Cardiac muscle cell (in vitro differentiated cells and primary cell): ENCODE measurements at places on chromosomes 12 and 14. TPM values are rescaled to one million over a fixed set of nuclear protein-coding genes. Genes with fewer than 3 reads are reported as not detected.

TMEM179 gene
- total RNA-seq = 3.6 and 6.9 TPM in 2 replicates

CLEC4A gene
- total RNA-seq = 1.8 TPM in 1 of 2 replicates, not detected in the other

IFNG-AS1 gene
- total RNA-seq = 0.07 TPM in 1 of 2 replicates, not detected in the other

KRT85 gene
- 0.12 TPM in 1 of 2 replicates, not detected in the other for total RNA-seq

EML1 gene
- 16.6 and 28.0 TPM in 2 replicates for total RNA-seq

LIN7A gene
- 5.9 and 10.3 TPM in 2 replicates for total RNA-seq

C12orf50 gene
- total RNA-seq = not detected in 2 replicates

ACIN1 gene
- 95.1 and 151 TPM in 2 replicates for total RNA-seq

GALNT6 gene
- 5.4 and 8.0 TPM in 2 replicates for total RNA-seq

CPNE6 gene
- total RNA-seq = 0.12 TPM in 1 of 2 replicates, not detected in the other

MAP1LC3B2 gene
- 2.3 and 2.4 TPM in 2 replicates for total RNA-seq

CCDC184 gene
- total RNA-seq = 0.45 and 1.7 TPM in 2 replicates

SLC10A1 gene
- total RNA-seq = not detected in 2 replicates

LTBP2 gene
- 4.4 and 5.4 TPM in 2 replicates for total RNA-seq

PRR13 gene
- 42.9 and 48.3 TPM in 2 replicates for total RNA-seq

- no peak for DNase-seq
Measured at GRCh38 chr14:34046799-34047520, 96.1 kb upstream of the EGLN3 start.

GRCh38 chr12:39074063-39074462 is 168.7 kb upstream of the CPNE8 start:
- DNase-seq = no peak

DNA sequence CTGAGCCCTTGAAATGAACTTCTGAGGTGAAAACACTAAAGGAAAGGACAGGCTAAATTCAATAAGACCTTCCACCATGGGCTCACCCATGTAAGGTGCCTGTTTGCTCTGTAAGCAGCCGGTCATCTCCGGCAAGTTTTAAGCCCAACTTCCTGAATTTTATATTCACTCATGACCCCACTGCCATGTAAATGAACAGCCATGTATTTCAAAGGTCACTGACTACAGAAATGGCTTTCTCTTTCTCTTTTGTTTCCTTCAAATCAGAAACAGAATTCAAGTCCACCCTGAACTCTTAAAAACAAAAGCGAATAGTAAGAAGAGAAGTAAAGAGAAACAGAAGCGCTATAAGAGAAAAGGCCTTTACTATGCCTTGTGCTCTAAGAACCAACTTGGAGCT is 61.7 kb upstream of the OVCH1 start:
- no peak for DNase-seq

DNA sequence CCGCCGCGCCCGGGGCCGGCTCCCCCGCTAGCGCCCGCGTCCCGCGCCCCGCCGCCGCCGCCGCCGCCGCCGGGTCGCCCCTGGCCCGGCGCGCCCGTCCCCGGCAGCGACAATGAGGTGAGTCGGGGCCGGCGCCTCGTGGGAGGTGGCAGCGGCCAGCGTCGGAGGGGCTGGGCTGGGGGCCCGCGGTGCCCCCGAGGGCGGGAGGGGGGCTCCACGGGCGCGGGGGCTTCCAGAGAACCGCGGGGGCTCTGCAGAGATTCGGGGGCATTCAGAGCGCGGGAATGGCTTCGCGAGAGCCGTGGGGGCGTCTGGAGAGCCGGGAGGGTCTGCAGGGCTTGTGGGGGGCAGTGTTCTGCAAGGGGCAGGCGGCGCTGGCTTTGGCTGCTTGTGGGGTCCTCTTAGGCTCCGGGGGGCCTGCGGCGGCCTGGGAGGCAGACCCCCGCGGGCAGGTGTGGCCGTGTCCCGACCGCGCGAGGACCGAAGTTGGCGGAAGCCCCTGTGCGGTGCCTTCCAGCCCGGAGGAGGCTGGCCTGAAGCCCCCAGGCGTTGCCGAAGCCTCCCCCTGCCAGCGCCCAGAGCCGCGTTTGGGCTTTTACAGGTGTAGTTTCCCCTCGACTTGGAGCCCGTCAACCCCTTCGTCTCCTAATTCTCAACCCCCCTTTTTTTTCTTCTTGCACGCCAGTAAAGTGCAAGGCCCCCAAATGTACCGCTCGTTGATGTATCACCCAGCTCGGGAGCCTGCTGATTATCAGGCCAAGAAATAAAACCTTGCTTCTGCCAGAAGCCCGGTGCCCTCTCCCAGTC is 93.1 kb upstream of the EVL start:
- DNase-seq = peak; percentile 14

GRCh38 chr12:6425590-6426531 is 18.9 kb upstream of the CD27 start:
- no peak for DNase-seq

DNA sequence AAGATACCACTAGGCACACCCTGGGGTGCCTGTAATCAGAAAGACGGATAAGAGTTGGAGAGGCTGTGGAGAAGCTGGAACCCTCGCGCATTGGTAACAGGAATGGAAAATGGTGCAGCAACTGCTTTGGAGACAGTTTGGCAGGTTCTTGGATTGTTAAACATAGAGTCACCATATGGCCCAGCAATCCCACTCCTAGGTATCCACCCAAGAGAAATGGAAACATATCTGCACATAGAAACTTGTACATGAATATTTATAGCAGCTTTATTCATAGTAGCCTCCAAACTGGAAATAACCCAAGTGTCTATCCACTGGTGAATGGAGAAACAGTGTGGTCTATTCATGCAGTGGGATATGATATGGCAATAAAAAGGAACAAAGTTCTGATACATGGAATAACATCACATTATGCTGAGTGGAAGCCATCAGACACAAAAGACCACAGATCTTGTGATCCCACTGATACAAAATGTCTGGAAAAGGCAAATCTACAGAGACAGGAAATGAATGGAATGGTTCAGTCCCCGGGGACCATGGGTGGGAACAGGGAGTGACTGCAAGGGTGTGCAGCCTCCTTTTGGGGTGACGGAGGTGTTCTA is 45.4 kb downstream of the JAG2 start:
- DNase-seq = no peak

DNA sequence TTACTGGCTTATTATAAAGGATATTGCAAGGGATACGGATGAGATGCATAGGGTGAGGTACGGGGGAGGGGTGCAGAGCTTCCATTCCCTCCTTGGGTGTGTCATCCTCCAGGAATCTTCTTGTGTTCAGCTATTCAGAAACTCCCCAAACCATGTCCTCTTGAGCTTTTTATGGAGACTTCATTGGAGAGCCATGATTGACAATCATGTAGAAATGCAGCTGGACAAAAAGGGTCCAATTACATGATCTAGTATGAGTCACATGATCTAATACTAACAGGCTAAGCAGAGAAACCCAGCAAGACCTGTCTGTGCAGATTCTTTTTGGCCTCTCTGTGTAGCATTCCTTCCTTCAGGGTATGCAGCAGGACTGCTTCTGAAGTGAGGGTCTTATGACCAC is 23.9 kb upstream of the FLVCR2 start:
- no peak for DNase-seq

GRCh38 chr14:100525615-100526014 is 61.6 kb downstream of the BEGAIN start:
- no peak for DNase-seq

- DNase-seq = peak; percentile 66
Measured at GRCh38 chr12:24062642-24063245, 113.3 kb upstream of the SOX5 start.

GRCh38 chr14:31090883-31091764 is 64.9 kb upstream of the STRN3 start:
- no peak for DNase-seq

DNA sequence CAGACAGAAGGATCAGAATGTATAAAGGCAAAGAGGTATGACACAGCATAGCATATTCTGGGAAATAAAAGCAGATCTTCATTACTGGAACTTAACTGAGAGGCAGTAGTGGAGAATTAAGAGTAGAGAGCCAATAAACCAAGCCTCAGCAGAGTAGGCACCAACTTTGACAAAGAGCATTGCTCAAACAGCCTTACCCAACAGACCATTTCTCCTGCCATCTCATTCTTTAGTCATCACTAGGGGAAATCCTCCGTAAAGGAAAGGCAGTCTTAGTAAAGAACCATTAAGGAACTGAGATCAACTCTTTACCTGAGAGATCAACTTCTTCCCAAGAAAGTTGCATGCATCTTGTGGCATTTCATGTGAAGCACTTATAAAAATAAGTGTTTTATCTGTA is 36.6 kb downstream of the SENP1 start:
- DNase-seq = peak; percentile 2

DNA sequence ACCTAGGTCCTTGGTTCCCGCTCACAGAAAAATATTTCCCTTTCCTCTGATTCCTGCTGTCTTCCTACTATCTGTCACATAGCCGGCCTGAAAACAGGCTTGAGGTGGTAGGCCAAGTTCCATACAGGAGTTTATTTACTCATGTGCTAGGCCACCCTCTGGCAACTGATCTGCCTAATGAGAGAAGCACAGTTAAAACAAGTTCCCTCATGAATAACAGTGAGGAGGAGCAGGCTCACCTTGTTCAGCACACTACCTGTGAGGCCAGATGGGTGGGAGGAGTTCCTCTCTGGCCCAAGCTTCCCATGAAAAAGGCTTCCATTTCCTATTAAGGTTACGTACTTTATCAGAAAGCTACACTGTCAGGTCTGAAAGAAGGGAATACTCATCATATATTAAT is 206.0 kb downstream of the MYRFL start:
- no peak for DNase-seq

- DNase-seq = no peak
Measured at GRCh38 chr12:108750526-108750925, 19.2 kb upstream of the CORO1C start.

DNA sequence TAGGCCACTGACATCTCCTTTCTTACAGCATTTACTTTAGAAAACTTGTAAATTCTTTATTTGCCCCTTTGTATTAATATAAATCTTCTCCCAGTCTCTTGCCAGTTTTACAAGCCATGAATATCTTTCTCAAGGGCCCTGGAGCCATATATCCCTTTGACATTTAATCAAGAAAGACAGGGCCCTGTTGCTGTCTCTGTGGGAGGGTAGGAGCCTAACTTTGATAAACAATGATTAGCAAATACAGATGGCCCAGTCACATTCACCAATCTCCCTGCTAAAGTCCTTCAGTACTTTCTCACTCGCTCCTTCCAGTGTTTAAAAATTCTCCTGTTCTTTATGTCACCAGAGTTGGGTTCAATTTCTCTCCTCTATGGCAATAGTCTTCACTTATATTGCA is 479.8 kb upstream of the USP15 start:
- DNase-seq = no peak

DNA sequence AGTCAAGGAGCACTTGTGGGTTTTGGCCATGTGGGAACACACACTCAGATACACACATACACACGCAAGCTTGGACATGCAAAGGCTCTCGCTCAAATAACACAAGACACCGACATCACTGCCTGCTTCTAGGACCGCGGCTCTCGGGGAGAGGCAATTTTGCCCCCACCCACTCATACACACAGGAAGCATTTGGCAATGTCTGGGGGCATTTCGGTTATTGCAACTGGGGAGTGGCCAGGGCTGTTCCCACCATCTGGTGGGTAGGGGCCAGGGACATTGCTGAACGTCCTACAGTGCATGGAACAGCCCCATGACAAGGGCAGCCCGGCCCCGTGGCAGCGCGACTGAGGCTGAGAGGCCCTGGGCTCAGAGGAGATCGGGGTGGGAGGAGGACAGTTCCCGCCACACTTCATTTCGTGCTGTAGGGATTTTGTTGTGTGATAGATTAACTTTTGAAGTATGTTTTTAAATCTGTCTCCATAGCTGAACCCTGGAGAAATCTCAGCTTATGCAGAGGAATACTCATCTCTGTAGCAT is 35.6 kb downstream of the RIMBP2 start:
- no peak for DNase-seq

GRCh38 chr14:40221428-40221827 is 789.2 kb upstream of the FBXO33 start:
- no peak for DNase-seq

DNA sequence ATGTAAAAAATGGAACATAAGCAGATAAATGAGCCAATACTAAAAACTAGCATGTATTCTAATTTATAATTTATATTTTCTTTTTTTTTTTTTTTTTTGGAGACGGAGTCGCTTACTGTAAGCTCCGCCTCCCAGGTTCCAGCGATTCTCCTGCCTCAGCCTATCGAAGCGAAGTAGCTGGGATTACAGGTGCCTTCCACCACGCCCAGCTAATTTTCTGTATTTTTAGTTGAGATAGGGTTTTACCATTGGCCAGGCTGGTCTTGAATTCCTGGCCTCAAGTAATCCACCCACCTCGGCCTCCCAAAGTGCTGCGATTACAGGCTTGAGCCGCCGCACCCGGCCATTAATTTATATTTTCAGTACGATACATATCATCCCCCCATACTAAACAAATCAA is 2.7 kb downstream of the MAPK1IP1L start:
- DNase-seq = no peak

GRCh38 chr14:68727315-68728047 is 65.4 kb downstream of the ZFP36L1 start:
- DNase-seq = no peak

DNA sequence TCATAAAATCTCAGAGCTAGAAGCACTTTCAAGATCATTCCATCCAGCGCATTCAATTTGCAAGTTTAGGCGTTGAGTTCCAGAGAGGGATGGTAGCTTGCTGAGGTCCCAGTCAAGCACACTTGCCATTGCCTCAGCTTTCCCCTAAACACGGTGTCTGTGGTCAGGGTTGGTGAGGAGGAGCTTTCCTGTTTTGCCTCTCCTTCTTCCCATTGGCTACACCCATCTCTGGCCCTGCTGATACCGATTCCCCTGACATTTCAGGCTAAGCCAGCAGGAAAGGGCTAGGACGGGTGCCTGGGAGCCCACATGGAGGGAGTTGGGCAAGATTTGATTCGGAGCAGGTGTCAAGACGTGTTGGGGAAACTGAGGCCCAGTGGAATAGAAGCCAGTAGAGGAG is 9.1 kb downstream of the NFATC4 start:
- DNase-seq = no peak

GRCh38 chr14:104545151-104545941 is 34.2 kb upstream of the C14orf180 start:
- DNase-seq = no peak
